ENCODE measurements at places on chromosomes 6 and 20.
A peak's percentile ranks its signal among the peaks of the same experiment; 100 is the strongest.

DNA sequence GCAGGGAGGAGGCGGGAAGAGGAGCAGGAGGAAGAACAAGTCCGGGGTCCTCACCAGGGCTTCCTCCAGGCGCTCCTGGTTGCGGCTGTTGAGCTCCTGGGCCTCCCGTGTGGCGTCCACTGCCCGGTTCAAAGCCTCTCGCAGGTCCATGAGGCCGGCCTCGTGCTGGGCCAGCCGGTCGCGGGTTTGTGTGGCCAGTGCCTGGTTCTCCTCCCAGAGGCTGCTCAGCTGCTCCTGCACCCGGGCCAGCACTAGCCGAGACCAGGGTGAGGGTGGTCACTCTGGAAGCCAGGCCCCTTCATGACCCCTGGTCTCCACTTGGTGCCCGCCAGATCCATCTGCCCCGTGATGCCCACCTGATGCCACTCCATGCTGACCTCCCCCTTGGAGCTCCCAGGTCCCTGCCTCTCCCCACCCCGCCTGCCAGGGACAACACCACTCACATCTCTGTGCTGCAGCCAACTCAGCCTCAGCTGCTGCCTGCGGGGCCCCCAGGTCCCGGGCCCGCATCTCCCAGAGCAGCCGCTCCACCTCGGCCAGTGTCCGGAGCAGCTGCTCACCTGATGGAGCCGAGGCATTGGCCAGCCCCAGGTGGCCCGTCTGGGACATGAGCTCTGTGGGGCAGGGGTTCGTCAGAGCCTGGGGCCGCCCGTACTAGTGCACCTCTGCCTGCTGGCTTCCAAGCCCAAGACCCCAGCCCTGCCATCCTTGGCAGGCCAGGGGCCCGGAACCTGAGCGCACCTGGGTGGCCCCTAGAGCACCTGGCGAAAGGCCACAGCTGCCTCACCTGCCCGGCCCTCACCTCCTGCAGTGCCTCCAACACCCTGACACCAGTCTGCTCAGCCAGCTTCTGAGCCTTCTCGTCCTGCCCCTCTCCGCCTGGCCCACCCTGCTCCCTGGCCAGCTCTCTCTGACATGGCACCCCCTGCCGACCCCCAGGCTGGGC, 15.9 kb downstream of the ADRM1 start:
- DNase-seq = no peak

DNA sequence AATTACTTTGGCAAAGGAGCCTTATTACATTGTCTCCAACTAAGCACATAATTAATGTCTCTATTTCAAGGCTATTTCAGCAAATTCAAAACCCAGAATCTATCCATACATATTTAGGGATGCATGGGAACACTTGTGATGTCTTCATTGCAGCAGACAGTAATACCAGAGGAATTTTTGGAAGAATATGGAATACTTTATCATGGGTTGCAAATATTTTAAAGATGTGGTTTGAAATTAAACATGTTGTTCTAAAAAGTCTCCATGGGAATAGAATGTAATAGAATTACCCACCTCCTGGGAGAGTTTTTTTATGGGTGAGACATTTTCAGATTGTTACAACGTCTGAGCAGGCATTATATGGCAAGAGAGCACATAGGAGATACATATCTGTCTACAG, 170.8 kb downstream of the KCNQ5 start:
- DNase-seq = no peak

DNA sequence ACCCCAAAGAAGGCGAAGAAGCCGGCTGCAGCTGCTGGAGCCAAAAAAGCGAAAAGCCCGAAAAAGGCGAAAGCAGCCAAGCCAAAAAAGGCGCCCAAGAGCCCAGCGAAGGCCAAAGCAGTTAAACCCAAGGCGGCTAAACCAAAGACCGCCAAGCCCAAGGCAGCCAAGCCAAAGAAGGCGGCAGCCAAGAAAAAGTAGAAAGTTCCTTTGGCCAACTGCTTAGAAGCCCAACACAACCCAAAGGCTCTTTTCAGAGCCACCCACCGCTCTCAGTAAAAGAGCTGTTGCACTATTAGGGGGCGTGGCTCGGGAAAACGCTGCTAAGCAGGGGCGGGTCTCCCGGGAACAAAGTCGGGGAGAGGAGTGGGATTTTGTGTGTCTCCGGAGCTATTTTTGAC, 69.6 kb downstream of the HFE start:
- no peak for DNase-seq

- no peak for DNase-seq
Measured at GRCh38 chr6:108686896-108687295, 126.2 kb downstream of the FOXO3 start.

- peak; percentile 3 for DNase-seq
Measured at GRCh38 chr6:11618533-11618932, 81.0 kb downstream of the TMEM170B start.

Measured in stimulated activated naive B cell treated with anti-CD40 and anti-IgM and Interleukin-4, amounts not matched to agents 10 μg/mL and 1 μg/mL and 100 μg/mL, for 72 hours (primary cell).